Fibroblast of lung (primary cell): ENCODE measurements at places on chromosomes 3 and 15. TPM values are rescaled to one million over a fixed set of nuclear protein-coding genes. Genes with fewer than 3 reads are reported as not detected.

ZDHHC19 gene
- not detected in 2 replicates for total RNA-seq

ANKUB1 gene
- total RNA-seq: not detected in 2 replicates

C2CD4B gene
- total RNA-seq: not detected in 2 replicates

ACTRT3 gene
- total RNA-seq: 3.1 and 6.1 TPM in 2 replicates

PRR20G gene
- not detected in 2 replicates for total RNA-seq

RARRES1 gene
- total RNA-seq: 93.3 and 547 TPM in 2 replicates

TRAK1 gene
- total RNA-seq: 19.3 and 37.8 TPM in 2 replicates

DNA sequence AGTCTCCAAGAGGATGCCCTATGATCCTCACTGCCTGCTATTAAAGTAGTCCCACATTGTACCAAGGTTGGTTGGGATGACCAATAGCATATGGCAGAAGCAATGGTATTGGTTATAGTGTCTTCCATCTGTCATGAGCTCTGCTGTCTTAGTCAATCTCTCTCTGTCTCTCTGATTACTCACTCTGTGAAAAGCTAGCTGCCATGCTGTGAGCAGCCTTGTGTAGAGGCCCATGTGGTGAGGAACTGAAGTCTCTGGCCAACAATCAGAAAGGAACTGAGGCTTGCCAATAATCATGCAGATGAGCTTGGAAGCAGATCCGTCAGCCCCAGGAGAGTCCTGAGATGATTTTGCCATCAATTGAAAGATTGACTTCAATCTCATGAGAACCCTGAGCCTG lies 60.3 kb upstream of the CFAP161 start:
- no peak for DNase-seq

GRCh38 chr3:197253238-197253947 lies 45.0 kb downstream of the DLG1 start:
- no peak for DNase-seq

GRCh38 chr15:36960179-36960946 lies 140.0 kb downstream of the MEIS2 start:
- DNase-seq: no peak

DNA sequence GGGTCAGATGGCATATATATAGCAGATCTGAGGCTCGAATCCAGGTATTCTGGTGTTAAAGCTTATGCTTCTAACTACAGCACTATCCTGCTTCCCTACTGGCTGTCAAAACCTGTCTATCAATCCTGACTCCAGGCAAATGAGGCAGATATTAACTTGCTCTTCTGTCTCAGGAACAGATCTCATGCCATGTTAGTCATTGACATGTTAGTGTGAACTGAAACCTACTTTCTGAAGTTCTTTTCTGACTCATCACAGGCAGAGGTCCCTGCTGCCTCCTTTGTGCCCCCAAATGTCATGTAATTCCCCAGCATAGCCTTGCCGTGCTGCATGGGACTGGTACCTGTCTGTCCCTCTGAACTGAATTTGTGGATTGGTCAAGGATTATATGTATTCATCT lies 125.0 kb upstream of the SMAD3 start:
- DNase-seq: no peak

GRCh38 chr3:32310918-32311839 lies 72.7 kb downstream of the CMTM8 start:
- DNase-seq: no peak

GRCh38 chr3:17195192-17195611 lies 310.4 kb downstream of the PLCL2 start:
- peak; percentile 52 for DNase-seq

GRCh38 chr3:82610236-82610635 lies 848.8 kb upstream of the GBE1 start:
- DNase-seq: peak; percentile 21

DNA sequence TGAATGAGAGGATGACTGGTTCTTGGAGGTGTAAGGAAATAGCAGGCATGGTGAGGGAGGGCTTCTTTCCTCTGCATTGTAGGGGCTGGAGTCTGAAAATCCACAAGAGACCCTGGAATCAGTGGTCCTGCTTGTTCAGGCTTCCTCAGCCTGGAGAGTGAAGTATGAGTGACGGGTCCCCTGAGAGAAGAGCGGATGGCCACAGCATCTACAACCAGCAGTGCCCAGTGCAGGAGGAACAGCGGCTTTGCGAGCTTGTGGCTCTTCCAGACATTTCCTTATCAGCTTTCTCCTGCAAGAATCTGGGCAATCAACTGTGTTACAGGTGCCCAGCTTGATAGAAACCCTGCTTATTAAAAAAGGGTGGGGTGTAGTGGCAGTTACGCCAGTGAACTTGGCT lies 97.0 kb upstream of the HES1 start:
- no peak for DNase-seq

GRCh38 chr15:90006217-90007075 lies 5.3 kb downstream of the ZNF710 start:
- no peak for DNase-seq

DNA sequence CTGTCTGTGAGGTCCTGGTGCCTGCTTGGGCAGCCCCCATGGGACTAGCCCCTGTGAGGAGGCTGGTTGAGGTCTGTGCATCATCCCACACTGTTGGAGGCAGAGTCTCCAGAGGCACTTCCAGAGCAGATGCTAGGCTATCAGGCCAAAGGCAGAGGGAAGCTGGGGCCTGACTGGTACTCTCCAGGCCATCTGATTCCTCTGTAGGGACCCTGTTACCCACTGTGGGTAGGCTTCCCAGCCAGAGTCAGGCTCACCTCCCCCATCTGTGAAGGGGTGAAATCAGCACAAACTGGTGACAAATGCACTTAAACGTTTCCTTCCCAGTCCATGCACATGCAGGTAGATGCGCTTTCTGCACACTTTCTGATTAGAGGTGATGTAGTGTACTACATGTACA lies 212.6 kb upstream of the TOPAZ1 start:
- DNase-seq: no peak

- no peak for DNase-seq
Observed at GRCh38 chr3:171879472-171879871, 36.3 kb downstream of the TMEM212 start.

- no peak for DNase-seq
Observed at GRCh38 chr3:127914584-127914983, 448 bp upstream of the KBTBD12 start.

DNA sequence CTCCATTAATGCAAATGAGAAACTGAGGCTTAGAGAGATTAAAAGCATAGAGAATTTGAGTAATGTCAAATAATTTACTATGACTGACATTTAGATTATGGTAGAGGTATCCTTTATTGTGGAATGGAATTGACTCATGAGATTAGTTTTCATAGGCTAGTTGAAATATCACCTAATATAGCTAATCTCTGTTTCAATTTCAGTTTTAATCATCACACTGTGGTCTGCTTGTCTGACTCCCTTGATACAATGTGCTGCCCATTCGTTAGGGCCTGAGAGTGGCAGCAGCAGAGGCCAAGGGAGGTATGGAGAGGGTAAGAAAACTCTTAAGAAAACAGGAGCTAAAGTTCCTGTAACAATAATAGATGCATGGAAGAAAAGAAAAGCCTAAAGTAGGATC lies 13.2 kb upstream of the ZBTB20 start:
- no peak for DNase-seq

- no peak for DNase-seq
Observed at GRCh38 chr3:21142949-21143348, 608.1 kb downstream of the ZNF385D start.
